ENCODE measurements at places on chromosomes 3 and 15. TPM values are rescaled to one million over a fixed set of nuclear protein-coding genes. Genes with fewer than 3 reads are reported as not detected.

IL17RB gene
- polyA plus RNA-seq, result 0.30 TPM

CDC25A gene
- polyA plus RNA-seq, result not detected

GRCh38 chr15:24944954-24945353, 9.8 kb upstream of the SNRPN start:
- DNase-seq, result no peak
- H3K27ac ChIP-seq, result no peak overlapping the region
- no peak overlapping the region for H3K4me3 ChIP-seq
- no peaks in the 10 kb centered on the region for H3K4me1 ChIP-seq

- no peaks in the 10 kb centered on the region for H3K36me3 ChIP-seq
- H3K27ac ChIP-seq, result no peak overlapping the region
- peaks cover 10% of the 10 kb centered on the region for H3K27me3 ChIP-seq
- no peak overlapping the region for H3K4me3 ChIP-seq
- no peak for DNase-seq
These were observed 387.4 kb downstream of the RBMS3 start for GRCh38 chr3:29668233-29668632.

DNA sequence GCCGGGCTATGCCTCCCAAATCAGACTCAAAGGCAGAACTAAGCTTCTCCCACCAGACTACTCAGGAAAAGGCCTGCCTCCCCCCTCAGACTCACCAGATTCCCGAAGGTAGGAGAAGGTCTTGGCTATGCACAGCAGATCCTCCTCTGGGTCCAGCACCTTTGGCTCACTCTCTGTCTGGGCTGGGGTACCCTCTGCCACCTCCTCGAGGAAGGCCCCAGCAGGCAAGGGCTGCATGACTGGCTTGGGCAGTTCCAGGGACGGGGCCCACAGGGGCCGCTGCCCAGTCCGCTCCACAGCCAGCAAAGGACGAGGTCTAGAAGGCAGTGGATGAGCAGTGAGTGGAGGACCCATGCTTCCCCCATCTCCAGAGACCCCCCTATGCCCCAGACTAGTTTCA, 3.3 kb downstream of the CISH start:
- peak overlapping the region; percentile 93 for H3K4me3 ChIP-seq
- H3K4me1 ChIP-seq, result peaks cover 94% of the 10 kb centered on the region
- peak overlapping the region; percentile 98 for H3K27ac ChIP-seq
- H3K36me3 ChIP-seq, result peaks cover 5% of the 10 kb centered on the region

NTRK3 gene
- not detected for polyA plus RNA-seq

DNA sequence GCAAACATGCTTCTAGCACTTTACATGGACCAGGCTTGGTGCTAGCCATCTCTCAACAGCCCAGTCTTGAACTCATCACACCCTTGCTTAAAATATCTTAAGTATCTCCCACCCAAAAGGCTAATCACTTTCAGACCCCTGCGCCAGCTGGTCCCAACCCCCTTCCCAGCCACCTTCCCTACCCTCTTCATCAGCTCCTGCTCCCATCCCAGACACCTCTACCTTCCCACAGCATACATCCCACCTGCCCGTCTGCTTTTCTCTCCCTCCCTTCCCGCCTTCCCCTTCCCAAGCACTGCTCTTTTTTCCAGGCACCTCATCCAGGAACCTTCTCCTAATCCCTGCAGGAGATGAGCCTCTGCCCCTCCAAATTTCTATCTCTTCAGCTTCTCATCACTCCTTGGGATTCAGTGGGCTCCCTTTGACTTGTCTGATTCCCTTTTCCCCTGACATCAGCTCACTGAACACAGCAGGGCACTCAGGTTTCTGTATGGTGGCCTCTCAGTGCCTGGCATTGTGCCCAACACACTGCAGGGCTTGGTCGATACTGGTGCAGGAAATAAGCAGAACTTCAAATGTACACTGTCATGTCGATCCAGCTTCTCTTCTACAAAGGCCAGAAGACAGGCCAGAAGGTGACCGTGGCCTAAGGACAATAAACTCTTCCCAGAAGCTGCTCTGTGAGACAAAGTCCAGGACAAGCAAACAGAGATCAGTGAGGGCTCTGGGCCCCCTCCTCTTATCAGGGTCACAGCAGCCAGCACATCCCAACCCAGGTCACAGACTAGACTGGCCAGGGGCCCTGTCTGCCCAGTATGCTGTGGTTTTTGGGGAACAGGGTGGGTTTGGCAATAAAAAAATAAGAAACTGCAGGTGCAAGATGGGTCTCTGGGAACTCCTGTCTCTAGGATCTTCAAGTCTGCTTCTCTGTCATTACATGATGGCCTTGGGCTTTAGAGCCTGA, 2.2 kb upstream of the ITIH1 start:
- DNase-seq, result no peak
- no peaks in the 10 kb centered on the region for H3K36me3 ChIP-seq
- no peaks in the 10 kb centered on the region for H3K27me3 ChIP-seq
- H3K4me3 ChIP-seq, result no peak overlapping the region
